Stimulated activated CD8-positive, alpha-beta memory T cell treated with anti-CD3 and anti-CD28 coated beads, Interleukin-2, amount 100 ng/mL, for 1 hour (primary cell): ENCODE measurements at places on chromosomes 4 and X.
A peak's percentile ranks its signal among the peaks of the same experiment; 100 is the strongest.

GRCh38 chr4:18388039-18388438 lies 366.5 kb upstream of the LCORL start:
- DNase-seq = no peak

GRCh38 chrX:150482537-150483206 lies 85.7 kb upstream of the MTM1 start:
- DNase-seq = peak; percentile 1

GRCh38 chr4:95539106-95539505 lies 9.7 kb downstream of the UNC5C start:
- no peak for DNase-seq

DNA sequence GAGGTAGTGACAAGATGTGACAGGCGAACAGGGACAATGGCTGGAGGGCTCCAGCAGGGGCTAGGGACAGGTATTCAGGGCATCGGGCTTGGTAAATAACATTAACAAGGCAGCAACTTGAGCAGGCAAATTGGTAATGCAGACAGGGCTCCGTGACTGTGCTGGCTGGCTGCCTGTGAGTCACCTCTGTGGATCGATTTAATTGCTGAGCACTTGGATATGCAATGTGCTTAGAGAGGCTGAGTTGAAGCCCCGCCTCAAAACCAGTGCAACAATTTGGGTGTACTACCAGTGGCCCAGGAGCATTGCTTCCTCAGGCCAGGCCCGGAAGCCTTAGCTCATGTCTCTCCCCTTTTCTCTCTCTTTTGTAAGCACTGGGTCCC lies 19.5 kb downstream of the CNGA2 start:
- DNase-seq = no peak

DNA sequence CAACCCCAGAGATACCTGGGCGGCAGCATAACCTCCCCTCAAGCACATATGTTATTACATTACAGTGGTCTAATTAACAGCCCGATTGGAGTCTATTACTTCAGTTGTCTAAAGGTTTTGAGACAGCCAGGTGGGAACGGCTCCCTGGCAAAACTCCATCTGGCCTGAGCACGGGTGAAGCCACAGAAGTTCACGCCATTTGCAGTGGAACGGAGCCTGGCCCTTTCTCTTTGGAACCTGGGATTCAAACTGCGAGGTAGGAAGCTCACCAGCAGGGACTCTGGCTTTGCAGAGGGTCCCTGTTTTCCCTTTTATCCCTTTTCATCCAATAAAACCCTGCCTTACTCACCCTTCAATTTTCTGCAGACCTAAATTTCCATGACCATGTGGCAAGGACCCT lies 45.9 kb upstream of the NEIL3 start:
- no peak for DNase-seq

- no peak for DNase-seq
Observed at GRCh38 chr4:179467878-179468277, 2025.6 kb upstream of the AGA start.

DNA sequence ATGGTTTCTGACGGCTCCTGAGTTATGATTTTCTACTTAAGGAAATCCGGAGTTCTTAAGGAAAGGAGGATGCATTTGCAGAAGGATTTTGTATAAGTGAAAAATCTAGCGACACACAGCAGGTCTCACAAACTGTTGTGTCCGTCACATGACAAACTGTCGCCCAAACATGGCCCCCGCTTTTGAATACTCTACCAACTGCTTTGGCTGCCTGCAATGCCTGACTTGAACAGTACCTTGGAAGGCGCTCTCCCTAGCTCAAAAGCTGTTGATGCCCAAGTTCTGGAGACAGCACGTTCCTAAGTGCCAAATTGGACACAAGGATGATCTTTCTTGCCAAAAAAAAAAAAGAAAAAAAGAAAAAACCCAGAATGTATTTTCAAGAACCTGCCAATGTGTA lies 103.2 kb downstream of the ENPP6 start:
- DNase-seq = no peak

DNA sequence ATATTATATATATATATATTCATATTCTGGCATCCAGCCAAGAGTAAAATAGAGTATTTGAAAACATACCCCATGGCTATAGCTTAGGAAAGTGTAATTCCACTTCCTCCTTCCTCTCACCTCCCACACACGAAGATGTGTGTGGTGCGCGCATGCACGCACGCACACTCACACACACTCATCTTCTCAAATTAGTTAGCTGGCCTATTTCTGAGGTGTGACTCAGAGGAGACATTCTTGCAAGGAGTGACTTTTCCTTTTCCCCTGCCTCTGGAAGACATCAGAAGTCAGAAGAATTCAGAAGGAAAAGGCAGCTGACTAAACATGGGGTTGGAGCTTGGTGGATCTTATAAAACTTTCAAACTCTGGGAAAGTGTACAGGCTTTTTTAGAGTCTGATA lies 8.8 kb downstream of the ENPEP start:
- DNase-seq = no peak

GRCh38 chr4:169256101-169256612 lies 14.6 kb downstream of the SH3RF1 start:
- DNase-seq = no peak

DNA sequence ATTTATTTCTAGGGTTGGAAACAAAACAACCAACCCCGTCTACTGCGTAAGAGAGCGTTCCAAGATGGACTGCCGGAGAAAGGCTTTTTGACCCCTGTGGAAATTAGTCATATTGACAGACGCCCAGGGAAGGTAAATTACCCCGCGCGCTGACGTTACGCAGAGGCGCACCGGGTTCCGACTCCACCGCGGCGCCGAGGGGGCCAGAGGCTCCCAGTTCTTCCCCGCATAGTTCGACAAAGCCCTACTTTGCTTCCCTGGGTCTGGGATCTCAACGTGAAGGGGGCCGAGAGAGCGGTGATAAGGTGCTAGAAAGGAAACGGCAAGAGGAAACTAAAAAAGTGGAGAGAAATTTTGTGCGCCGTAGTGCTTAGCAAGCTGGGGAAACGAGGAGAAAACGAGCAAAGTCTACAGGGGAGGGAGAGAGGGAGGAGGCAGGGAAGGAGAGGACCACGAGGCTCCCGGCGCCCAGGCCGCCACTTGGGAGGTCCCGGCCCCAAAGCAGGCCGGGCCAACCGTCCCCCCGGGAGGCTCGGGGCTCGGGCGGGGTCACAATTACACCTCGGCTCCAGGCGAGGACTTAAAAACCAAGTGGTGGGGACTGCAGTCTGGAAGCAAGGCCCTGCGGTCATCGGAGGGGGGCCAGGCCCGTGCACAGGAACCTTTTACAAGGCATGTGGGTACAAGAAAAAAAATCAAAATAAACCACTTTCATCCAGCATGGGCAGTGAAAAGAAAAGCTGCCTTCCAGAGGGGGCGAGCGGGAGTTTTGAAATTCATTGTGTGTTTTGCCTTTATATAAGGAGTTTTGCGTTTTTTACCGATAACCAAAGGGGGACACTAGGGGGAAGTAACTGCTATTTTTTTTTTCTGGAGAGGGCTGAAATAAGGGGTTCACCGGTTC lies 13.2 kb downstream of the HAND2 start:
- DNase-seq = no peak

DNA sequence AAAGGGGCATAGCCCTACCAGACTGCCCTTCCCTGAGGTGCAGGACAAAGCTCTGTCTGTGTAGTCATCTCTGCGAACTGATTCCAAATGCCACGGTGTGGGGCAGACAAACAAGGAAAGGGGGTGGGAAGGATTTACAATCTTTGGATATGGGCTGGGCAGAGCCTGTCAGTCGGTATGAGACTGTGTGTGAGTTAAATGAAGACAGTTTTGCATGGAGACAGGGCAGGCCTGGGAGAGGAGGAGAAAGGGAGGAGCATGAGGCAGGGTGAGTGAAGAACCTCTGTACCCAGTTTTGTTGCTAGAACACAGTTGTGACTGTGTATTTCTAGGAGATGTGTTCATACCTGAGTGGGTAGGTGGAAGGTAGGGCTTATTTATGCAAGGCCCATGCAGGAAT lies 59.4 kb upstream of the MSN start:
- DNase-seq = no peak

- DNase-seq = no peak
Observed at GRCh38 chr4:159401791-159402380, 299.0 kb downstream of the RAPGEF2 start.

- DNase-seq = no peak
Observed at GRCh38 chr4:57034520-57034919, 55.8 kb downstream of the POLR2B start.

DNA sequence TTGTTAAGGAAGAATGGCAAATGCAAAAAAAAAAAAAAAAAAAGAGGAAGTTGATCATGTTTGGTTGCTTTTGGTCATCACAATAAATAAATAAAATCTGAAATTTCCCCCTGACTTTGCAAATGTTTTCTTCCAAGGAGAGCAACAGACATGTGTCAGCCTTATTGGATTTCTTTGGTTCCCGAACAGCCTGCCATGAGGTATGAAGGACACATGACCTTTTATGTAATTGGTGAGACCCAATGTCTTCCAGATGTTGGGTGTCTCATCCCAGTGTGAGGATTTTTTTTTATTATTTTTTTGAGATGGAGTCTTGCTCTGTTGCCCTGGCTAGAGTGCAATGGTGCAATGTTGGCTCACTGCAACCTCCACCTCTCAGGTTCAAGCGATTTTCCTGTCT lies 24.6 kb upstream of the CD99 start:
- no peak for DNase-seq

DNA sequence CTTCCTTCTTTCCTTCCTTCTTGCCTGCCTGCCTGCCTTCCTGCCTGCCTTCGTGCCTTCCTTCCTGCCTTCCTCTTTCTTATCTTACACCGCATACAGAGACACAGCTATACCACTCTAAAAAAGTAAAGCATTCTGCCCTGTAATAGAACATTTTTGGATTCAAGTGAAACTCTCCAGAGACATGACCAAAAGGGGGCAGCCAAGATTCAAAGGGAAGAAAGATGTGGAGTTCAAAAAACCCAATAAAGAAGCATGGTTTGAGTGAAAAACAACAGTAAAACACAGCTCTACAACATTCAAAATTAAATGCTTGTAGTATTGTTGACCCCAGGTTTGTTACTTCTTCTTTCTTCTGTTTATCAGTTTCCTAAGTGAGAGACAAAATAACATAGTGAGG lies 914.9 kb upstream of the PCDH7 start:
- DNase-seq = no peak

DNA sequence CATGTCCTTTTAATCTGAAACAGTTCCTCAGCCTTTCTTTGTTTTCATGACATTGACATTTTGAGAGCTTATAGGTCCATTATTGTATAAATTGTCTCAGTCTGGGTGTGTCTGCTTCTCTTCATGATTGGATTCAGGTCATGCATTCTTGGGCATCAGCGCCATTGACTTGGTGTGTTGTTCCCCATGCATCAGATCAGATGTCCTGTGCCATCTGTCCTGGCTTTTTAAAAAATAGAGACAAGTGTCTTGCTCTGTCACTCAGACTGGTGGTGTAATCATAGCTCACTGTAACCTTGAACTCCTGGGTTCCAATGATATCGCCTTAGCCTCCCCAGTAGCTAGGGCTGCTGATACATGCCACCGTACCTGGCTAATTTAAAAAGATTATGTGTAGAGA lies 55.7 kb downstream of the TBC1D14 start:
- no peak for DNase-seq

GRCh38 chr4:807792-808191 lies 18.1 kb downstream of the CPLX1 start:
- DNase-seq = no peak

GRCh38 chr4:141417387-141417786 lies 196.7 kb downstream of the ZNF330 start:
- no peak for DNase-seq

DNA sequence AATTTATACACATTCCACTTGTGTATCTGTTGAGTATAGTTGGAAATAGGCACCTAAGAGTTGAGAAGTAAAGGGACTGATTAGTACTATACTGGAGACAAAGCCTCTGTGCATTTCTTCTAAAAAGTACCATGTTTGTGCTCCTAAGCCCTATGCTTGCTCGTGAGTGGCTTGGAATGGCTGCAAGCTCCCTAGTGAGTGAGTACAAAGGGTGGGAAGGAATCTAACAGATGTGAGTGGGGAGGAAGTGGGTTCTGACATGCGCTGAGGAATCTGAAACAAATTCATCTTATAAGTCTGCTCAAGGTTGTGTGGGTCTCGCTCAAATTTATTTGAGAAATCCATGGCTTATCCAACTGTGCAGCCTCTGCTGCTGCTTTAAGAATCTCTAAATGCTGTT lies 13.3 kb downstream of the SPCS3 start:
- no peak for DNase-seq

GRCh38 chr4:185598846-185599552 lies 63.7 kb upstream of the PDLIM3 start:
- no peak for DNase-seq

DNA sequence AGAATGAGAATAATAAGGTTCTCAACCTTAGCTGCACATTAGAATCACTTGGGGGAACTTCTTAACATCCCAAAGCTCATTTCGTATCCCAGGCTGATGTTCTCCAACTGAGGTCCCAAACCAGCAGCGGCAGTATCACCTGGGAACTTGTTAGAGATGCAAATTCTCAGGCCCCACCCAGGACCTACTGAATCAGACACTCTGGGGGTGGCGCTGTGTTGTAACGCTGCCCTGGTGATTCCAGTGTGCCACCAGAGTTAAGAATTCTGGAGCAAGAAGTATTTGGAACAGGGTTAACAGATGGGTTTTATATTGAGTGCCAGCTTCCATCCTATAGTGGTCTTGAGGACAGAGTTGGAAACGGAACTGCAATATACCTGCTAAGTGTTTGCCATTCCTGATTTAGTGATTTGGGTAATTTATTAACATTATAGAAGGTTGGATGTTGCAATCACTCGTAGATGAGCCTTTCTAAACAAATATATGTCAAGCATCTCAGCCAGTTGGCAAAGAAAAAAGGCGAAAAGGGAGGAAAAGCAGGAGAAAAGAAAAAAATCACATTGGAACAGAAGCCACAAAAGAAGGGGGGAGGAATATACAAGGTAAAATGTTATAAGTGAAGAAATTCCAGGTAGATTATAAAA lies 141.0 kb downstream of the ARX start:
- DNase-seq = no peak

GRCh38 chr4:7275067-7275466 lies 82.7 kb downstream of the SORCS2 start:
- no peak for DNase-seq

GRCh38 chrX:149939655-149939904 lies 1.3 kb upstream of the EOLA2 start:
- no peak for DNase-seq

DNA sequence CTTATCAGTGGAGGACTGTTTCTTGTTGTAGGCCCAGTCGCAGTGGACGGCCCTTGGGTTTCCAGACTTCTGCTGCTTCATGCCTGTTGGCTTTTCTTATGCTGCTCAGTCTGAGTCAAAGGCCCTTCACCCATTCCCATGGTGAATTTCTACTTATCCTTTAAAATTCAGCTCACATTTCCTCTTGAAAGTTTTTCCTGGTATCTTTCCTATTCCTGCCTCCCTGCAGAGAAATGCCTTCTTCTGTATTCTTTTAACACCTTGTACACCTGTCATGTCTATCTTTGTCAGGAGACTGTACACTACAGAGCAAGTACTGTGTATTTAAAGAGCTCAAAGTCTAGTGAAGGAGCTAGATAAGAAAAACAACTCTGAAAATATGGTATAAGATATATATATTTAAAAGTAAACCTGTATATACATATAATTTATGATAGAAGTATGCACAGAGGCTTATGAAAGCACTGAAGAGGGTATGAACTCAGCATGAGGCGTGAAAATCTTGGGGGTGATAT lies 22.0 kb downstream of the NPNT start:
- no peak for DNase-seq

GRCh38 chr4:76795243-76795642 lies 102.7 kb downstream of the SOWAHB start:
- DNase-seq = no peak

- no peak for DNase-seq
Observed at GRCh38 chr4:176484301-176484984, 164.7 kb downstream of the SPCS3 start.

- DNase-seq = no peak
Observed at GRCh38 chr4:130393642-130394041, 1297.7 kb downstream of the C4orf33 start.

GRCh38 chrX:115898382-115899001 lies 272.1 kb upstream of the AGTR2 start:
- DNase-seq = no peak
